ENCODE measurements at places on chromosomes 16 and 17.

- no peak for DNase-seq
These were observed 12.7 kb upstream of the C16orf74 start for GRCh38 chr16:85763616-85764015.

- no peak for DNase-seq
These were observed 190.1 kb upstream of the HS3ST4 start for GRCh38 chr16:25501530-25502255.

DNA sequence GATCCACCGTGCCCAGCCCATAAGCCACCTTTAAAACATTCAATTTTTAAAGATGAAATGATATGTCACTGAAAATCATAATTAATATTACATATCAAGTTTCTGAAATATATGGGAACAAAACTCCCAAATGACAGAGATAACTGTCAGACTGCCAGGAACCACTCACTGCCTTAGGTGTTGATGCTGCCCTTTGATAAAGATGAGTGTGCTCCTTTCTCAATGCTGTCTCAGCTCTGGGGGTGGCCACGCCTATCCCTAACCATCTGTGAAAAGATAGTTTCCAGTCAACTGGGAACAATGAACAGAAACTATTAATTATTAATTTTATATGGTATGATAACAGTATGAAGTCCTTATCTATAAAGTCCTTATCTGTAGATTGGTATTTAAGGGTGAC lies 177.7 kb downstream of the MYO1D start:
- no peak for DNase-seq

- no peak for DNase-seq
These were observed 89.2 kb upstream of the BRD7 start for GRCh38 chr16:50457979-50458491.

DNA sequence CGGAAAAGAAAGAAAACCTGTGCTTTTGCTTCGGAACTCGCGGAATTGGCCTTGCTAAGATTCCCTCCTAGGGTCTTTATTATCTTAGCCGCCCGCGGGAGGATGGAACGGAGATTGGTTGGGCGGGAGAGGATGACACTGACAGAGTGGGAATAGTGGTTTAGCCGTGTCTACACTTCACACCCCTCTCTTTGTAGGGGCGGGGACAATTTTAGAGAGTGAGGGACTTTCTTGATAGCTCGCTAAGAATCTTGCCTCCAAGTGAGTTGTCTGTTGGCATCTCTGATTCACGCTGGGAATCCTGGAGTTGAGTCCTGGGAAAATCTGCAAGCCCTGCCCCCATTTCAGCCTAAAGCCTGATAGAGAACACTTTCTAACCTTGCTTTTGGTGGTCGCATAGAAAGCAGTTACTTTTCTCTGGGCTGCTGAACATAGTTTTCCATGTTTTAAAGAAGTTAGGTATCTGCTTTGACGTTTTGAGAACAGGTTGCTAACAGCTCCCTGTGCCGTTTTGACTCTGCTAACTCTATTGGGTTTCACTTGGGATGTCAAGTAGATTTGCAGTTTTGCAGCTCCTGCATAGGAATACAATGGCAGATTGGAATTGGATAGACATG lies 697 bp downstream of the NOL11 start:
- no peak for DNase-seq

DNA sequence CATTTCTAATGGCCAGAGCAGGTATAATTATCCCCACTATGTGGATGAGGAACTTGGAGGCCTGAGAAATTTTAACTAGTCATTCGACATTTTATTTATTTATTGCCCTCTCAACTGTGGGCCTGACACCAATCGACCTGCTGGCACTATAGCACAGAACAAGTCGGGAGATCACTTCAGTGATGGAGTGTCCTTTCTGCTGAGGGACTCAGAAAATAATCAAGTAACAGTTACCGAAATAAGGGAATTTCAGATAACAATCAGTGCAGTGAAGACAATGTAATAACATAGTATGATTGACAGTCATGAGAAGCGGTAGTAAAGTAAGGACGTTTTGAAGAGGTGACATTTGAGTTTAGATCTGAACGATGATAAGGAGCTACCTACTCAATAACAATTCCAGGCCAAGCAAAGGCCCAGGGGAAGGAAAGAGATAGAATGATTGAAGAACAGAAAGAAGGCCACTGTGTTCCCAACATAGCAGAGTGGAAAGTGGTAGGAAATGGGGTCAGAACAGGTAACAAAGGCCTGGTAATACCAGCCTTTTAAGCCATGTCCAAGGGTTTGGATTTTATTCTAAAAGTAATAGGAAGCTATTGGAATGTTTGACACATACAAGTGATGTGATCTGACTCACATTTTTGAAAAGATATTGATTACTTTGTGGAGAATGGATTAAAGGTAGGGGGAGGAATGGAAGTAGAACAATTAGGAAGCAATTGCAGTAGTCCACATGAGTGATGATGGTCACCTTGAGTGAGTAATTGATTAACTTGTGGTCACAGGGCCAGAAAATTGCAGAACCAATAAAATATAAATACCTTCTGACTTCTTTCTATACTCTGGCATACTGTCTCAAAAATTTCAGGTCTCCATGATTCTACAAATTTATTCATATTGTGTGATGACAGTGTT lies 1.4 kb downstream of the STXBP4 start:
- no peak for DNase-seq

DNA sequence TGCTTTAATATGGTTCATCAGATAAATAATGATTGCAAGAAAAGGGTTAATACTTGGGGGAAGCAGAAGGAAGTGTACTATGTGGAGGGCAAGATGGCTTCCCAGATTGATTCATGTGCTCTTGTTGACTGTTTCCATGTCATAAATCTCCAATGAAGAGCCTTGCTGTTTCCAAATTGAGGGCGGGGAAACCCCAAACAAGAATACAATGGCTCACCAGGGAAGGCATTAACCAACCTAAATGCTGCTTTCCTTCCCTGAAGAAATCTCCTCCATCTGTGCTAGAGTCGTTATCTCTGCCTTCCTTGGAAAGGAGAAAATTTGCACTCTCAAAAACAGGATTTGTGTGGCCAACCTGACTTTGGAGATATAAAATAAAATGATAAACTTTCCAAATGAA lies 28.0 kb upstream of the CDH13 start:
- DNase-seq = no peak

- DNase-seq = no peak
These were observed 5.1 kb upstream of the SOX8 start for GRCh38 chr16:976389-976931.

DNA sequence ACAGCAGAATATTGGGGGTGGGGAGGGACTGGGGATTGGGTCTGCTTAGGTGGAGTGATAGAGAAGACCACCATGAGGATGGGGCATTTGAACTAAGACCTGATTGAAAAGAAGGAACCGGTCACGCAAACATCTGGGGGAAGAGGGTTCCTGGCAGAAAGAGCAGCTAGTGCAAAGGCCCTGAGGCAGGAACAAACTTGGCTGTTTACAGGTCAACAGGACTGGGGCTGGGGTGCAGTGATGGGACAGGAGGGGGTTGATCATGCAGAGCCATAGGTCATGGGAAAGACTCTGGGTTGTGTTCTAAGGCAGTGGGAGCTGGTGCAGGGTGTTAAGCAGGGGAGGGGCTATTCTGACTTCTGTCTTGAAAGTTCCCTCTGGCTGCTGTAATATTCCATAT lies 1.9 kb downstream of the DRG2 start:
- DNase-seq = no peak

DNA sequence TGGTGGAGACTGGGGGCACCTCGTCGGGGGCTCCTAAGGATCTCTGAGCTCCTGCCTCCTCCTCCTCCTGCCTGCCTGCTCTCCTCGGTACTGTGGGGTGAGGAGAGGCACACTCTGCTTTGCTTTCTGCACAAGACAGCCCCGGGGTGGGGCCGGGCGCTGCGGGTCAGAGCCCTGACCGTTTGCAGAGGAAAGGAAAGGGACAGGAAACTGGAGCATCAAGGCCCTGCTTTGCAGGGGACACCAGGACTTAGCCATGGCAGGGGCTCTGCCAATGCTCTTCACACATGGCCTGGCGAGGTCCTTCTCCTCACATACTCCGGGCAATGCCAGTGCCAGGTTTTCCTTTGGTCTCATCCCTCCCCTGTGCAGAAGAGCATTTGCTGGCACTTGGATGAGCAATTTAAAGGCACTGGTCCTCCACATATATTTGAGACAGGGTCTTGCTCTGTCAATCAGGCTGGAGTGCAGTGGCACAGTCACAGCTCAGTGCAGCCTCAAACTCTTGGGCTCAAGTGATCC lies 23.8 kb upstream of the DOC2B start:
- no peak for DNase-seq

- no peak for DNase-seq
These were observed 33.0 kb upstream of the ZC3H18 start for GRCh38 chr16:88536971-88537751.

Data from activated T-cell treated with anti-CD3 and anti-CD28 coated beads, Interleukin-2, amount 50 U/mL, for 24 hours (primary cell).